PC-3 (cell line): ENCODE measurements at places on chromosomes 11 and 22.

GRCh38 chr11:132351050-132351449, 980.6 kb downstream of the NTM start:
- no peak for DNase-seq

- DNase-seq, result no peak
These were observed 70.1 kb downstream of the MICAL2 start for GRCh38 chr11:12180257-12181205.

DNA sequence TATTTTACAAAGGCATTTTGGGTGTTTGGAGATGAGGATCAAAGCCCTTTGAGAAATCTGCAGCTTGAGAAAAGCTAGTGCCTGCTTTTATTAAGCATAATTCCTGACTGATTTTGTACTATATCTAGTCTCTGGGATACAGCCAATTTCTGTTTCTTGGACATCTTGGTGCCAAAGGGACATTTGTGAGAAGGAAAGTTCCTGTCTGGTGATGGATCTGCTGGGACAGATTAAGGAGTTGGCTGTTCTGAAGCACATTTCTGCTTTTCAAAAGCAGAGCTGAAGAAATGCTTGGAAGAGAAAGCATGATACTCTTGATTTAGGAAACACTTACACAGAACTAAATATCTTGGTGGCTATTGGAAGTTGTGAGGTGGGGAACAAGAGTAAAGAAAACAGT, 254.6 kb upstream of the CCDC90B start:
- DNase-seq, result no peak

- DNase-seq, result no peak
These were observed 1.6 kb upstream of the HORMAD2 start for GRCh38 chr22:30078320-30079311.

GRCh38 chr22:22576244-22576988, 17.4 kb upstream of the PRAME start:
- peak; percentile 64 for DNase-seq
